ENCODE measurements at places on chromosomes 11 and 22.

DNA sequence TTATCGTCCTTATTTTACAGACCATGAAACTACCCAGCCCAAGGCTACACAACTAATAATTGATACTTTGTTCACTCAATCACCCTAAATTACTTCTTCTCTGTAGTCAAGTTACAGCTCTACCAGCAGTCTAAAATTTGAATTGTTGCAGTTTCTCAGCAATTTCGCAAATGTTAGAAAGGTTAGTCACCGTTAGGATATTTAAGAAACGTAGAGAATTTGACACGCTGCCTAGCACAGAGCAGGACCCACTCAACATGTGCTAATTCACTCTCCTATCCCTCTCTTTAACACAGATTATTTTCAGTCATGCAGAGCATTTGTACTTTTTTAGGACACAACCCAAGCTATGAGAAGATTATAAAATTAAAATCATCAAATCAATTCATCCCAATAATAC is 771.1 kb upstream of the LUZP2 start:
- DNase-seq: no peak

DNA sequence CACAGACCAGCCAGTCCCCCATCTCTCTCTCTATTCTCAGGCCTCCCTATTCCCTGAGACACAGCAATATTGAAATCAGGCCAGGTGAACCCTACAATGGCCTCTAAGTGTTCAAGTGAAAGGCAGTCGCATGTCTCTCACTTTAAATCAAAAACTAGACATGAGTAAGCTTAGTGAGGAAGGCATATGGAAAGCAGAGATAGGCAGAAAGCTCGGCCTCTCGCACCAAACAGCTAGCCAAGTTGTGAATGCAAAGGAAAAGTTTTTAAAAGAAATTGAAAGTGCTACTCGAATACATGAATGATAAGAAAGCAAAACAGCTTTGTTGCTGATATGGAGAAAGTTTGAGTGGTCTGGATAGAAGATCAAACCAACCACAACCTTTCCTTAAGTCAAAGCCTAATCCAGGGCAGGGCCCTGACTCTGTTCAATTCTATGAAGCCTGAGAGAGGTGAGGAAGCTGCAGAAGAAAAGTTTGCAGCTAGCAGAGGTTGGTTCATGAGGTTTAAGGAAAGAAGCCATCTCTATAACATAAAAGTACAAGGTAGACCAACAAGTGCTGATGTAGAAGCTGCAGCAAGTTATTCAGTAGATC is 19.8 kb upstream of the MPZL2 start:
- no peak for DNase-seq

GRCh38 chr11:61814958-61815789 is 1.6 kb downstream of the FADS1 start:
- DNase-seq: peak; percentile 66

DNA sequence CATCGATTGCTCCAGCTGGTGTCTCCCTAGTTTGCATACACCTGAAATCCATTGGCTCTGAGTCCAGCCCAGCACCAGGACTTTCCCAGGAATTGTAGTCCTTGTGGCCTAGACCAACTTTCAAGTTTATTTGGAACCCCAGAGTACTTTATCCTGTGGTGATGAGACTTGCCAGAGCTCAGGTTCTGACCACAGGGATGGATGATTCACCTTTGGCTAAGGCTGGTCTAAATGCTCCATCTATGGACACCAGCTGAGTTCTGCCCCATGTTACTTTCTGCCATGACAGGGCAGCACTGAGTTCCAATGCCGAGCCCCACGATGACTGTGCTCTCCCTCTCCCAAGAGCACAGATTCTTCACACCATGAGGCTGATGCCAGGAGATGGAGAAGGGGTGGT is 17.3 kb upstream of the INSC start:
- DNase-seq: no peak

- DNase-seq: no peak
Observed at GRCh38 chr22:41544671-41545476, 604 bp upstream of the POLR3H start.

- DNase-seq: no peak
Observed at GRCh38 chr11:5336331-5336730, 7.0 kb downstream of the OR51B5 start.

DNA sequence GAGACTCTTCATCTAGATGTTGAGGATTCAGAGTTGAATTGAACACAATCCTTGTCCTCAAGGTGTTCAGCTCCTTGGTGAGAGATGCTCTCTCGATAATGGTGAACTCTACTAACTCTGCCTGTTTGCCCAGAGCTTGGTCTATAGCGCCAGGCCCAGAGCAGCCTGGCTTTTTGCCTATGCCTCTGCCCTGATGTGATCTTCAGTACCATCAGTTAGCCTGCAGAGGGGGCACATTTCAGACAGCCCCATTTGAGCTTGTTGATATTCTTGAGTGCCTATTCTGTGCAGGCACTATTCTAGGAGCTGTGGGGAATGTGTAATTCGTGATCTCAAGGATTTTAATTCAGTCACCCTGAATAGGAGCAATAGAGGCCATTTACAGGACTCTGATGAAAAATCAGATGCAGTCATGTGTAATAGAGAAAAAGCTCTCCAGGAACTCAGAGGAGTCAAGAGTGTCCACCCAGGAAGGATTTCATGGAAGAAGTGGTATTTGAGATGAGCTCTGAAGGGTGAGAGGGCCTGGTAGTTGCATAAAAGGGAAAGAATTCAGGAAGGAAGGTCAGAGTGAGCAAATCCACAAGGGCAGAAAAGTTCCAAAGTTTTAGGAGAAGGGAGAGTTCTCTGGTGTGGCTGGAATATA is 19.3 kb downstream of the GTPBP1 start:
- peak; percentile 57 for DNase-seq

DNA sequence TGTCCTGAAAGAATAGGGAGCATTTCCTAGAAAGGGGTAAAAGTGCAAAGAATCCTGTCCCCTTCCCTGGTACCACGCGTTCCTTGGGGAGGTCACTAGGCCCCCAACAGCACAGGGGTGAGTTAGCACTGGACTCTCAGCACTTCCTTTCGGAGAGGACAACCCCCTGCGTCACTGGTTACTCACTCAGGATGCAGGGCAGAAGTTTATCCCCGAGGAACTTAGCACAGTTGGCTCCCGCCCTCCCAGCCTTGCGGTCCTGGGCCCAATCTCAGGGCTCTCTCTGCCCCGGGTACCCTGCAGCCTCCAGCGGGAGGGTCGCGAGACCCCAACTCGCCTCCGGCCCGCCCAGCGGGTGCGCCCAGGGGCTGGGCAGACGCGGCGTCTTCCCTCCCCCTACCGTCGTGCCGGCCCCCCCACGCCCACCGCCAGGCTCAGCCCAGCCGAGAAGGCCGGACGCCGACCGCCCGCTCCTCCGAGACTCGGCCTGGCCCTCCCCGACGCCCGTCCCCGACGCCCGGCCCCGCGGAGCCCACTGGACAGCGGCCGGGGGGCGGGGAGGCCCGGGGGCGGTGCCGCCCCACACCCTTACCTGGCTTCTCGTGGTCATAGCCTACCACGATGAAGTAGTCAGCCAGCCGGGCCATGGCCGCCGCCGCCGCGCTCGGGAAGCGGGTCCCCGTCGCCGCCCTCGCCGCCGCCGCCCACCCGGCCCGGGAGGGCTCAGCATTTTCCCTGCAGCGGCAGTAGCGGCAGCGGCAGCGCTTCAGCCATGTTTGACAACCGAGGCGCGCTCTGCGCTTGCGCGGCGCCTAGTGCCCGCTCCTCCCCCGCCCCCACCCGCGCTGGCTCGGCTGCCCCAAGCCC is at the start of gene SBF2:
TSS of gene SBF2 (minus strand) at position 797 of the 867 bp plus-strand sequence. CDS start at position 647, 150 bp downstream.
- peak; percentile 34 for DNase-seq

DNA sequence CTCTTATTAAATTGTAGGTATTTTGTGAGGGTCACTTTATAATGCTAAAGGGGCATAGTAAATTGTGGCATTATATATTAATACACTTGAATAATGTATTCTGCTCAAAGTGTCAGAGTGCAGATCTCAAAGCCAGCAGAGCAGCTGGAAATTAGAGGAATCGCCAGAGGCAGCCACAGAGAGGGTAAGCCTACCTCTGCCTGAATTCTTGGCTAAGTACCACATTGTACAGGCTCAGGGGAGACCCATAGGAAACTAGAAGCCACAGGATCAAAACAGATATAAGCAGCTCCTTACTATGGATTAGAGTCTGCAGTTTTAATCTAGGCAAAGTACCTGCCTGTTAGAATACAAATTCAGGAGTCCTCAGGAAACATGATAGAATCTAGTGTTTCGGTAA is 249.3 kb downstream of the DDX10 start:
- DNase-seq: no peak

- DNase-seq: no peak
Observed at GRCh38 chr11:74641289-74641688, 48.9 kb downstream of the POLD3 start.

DNA sequence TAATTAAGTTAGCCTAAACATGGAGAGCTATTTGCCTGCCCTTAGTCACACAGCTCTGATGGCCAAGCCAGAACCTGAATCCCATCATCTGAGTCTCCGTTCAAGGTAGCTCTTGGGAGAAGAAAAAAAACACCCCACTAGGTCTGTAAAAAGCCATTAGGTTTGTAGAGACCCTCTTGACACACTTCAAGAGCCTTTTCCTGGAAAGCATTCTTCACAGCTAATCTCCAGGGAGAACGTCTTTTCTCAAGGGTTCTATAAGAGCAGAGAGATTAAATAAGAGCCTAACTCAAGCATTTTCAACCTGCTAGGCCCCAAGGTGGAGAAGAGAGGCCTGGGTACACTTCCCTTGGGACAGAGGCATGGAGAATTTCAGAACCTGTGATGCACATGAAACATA is 61.6 kb upstream of the NAV2 start:
- no peak for DNase-seq

DNA sequence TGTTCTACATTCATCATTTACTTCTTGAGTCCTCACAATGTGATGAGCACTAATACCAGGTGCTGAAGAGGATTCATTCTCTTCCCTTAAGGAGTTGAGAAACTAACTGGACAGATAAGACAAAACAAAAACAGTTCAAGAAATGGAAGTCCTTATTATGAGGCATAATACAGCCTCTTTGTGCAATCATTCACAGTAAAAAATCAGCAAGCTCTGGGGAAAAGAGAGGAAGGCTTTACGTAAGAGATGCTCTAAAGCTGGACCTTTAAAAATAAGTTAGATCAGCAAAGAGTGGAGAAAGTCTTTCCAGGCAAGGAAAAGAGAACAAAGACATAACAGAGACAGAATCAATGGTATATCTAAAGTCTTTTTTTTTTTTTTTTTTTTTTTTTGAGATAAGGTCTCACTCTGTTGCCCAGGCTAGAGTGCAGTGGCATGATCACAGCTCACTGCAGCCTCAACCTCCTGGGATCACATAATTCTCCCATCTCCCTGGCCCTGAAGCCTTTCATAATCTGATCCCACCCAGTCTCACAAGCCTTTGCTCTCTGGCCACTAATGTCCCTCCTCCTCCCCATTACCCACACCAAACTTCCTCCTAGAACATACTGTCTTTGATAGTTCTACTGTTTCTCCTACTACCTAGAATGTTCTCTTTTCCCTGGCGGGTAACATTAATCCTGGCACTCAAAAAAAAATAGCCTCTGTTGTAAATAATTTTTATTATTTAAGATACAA is 40.9 kb downstream of the MRTFA start:
- no peak for DNase-seq

- no peak for DNase-seq
Observed at GRCh38 chr22:28023036-28023435, 104.0 kb upstream of the PITPNB start.
